Glutamatergic neuron (in vitro differentiated cells): ENCODE measurements at places on chromosomes 4 and X. TPM values are rescaled to one million over a fixed set of nuclear protein-coding genes. Genes with fewer than 3 reads are reported as not detected.

GRCh38 chr4:2364654-2365053, 53.8 kb downstream of the ZFYVE28 start:
- no peak overlapping the region for H3K27ac ChIP-seq
- peaks cover 30% of the 10 kb centered on the region for H3K4me1 ChIP-seq
- no peak for DNase-seq

GRCh38 chr4:123390846-123391456, 5.6 kb upstream of the SPRY1 start:
- H3K27me3 ChIP-seq, result no peaks in the 10 kb centered on the region
- no peaks in the 10 kb centered on the region for H3K36me3 ChIP-seq
- no peak for DNase-seq
- H3K27ac ChIP-seq, result no peak overlapping the region

- H3K4me1 ChIP-seq, result peaks cover 11% of the 10 kb centered on the region
- no peaks in the 10 kb centered on the region for H3K36me3 ChIP-seq
- no peaks in the 10 kb centered on the region for H3K27me3 ChIP-seq
- no peak for DNase-seq
Observed at GRCh38 chr4:108141213-108141950, 27.4 kb downstream of the LEF1 start.

- no peak for DNase-seq
- no peaks in the 10 kb centered on the region for H3K36me3 ChIP-seq
- no peak overlapping the region for H3K4me3 ChIP-seq
- H3K4me1 ChIP-seq, result no peaks in the 10 kb centered on the region
Observed at GRCh38 chr4:74327762-74328161, 19.5 kb downstream of the EPGN start.

GRCh38 chrX:42680666-42681065, 97.3 kb downstream of the PPP1R2C start:
- no peaks in the 10 kb centered on the region for H3K36me3 ChIP-seq
- peaks cover 4% of the 10 kb centered on the region for H3K4me1 ChIP-seq
- H3K27me3 ChIP-seq, result no peaks in the 10 kb centered on the region

DNA sequence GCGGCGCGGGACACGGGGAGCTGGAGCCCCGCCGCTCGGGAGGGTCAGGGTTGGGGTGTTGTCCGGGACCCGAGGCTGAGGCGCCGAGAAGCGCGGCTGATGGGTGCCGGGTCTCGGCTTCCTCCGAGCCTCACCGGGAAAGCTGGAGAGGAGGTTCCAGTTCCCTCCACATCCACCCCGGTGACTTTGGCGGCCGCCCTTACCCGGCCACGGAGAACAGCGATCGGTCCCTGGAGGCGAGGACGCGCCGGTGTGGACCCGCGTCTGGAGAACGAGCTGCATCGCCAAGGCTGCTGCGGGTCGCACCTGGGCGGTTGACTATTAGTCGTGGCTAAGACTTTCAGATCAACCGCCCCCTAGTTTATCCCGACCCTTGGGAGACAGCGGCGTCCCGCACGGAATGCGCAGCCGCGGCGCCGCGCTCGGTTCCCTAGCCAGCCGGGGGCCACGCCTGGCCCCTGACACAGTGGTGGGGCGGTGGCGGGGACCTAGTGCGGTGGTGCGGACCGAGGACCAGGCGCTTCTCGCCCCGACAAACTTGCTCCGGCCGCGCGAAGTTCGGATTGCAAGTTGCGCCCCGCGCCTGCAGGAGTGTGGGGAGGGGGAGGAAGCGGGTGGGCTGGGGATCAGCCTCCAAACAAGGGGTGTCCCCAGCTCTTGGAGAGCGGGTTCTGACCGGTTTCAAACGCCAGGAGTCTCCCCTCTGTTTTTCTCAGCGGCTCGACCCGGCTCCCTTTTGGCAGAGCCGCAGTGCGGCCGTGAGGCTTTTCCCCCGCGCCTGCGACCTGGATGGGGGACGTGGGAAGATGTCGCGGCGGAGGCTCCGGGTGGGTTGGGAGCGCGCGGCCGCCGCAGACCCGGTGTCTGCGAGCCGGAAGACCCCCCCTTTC, 568 bp downstream of the FHDC1 start:
- peaks cover 34% of the 10 kb centered on the region for H3K4me1 ChIP-seq
- peak overlapping the region; percentile 76 for H3K4me3 ChIP-seq
- peak; percentile 61 for DNase-seq
- peaks cover 26% of the 10 kb centered on the region for H3K27me3 ChIP-seq
- H3K27ac ChIP-seq, result no peak overlapping the region
- no peaks in the 10 kb centered on the region for H3K36me3 ChIP-seq

DNA sequence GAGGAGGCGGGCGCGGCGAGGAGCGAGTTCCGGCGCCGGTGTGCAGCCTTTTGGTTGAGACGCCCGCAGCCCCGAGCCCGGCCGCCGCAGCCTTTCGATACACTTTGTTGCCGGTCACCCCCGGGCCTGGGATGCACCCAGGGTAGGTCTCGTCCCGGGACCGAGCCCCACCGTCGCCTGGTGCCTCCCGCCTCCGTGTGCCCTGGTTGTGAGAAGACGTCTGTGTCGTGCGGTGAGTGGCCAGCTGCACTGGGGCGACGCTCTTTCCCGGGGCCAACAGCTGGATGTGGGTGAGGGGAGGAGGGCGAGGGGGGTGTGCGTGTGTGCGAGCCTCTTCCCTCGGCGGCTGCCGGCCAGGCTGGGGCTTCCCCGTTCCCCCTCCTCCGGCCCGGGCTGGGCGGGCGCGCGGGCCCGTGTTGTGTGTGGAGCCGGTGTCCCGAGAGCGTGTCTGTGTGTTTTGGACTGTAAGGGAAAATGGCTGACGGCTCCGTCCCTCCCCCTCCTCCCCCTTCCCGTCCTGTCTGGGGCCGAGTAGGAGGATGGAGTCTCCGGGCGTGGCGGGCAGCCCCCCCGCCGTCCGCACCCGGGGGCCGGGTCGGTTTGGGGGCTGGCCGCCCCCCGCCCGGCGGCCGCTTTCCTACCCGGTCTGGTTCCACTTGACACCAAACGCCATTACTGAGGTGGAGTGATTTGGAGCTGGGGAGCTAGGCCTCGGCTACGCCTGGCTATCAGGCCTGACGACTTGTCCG, 807 bp downstream of the USP9X start:
- peak overlapping the region; percentile 95 for H3K4me3 ChIP-seq
- DNase-seq, result peak; percentile 39
- H3K36me3 ChIP-seq, result no peaks in the 10 kb centered on the region
- H3K27me3 ChIP-seq, result no peaks in the 10 kb centered on the region
- H3K27ac ChIP-seq, result peak overlapping the region; percentile 82
- H3K4me1 ChIP-seq, result peaks cover 11% of the 10 kb centered on the region

Gene HNRNPH2
- total RNA-seq, result 67.7 TPM

Gene NXF2
- total RNA-seq, result 1.4 TPM

Gene INPP4B
- 2.4 TPM for total RNA-seq

Gene GPR82
- total RNA-seq, result not detected
